ENCODE measurements at places on chromosomes 6 and 20.

DNA sequence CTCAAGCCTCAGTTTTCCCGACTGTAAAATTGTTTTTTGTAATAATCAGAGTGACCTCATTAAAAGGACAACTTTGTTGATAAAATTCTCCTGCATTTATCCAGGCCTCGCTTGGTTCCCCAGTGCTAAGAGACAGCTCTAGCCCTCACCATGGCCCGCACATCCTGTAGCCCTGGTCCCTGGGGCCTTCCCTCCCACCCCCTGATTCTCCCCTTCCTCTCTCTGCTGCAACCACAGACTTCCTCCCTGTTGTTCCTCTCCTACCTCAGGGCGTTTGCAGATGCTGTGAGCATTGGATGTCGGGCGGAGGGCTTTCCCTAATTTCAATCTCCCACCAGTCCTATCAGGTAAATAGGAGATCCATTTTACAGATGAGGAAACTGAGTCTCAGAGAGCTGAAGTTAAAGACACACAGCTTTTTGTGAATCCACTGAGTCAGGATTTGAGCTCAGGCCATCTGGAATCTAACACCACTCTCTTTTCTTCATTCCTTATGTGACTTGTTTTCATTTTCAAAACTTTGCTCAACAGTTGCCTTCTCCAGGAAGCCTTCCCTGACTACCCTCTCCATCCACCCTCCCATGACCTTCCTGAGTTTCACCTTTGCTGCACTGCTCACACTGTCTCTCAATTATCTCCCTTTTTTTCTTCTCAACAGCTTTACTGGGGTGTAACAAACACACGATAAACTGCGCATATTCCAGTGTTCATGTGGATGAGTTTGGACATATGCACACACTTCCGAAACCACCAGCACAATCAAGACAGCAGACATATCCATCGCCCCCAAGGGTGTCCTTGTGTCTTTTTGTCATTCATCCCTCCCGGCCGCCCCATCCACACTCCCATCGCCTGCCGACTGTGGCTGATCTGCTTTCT is 107.1 kb downstream of the CEBPB start:
- DNase-seq: no peak

DNA sequence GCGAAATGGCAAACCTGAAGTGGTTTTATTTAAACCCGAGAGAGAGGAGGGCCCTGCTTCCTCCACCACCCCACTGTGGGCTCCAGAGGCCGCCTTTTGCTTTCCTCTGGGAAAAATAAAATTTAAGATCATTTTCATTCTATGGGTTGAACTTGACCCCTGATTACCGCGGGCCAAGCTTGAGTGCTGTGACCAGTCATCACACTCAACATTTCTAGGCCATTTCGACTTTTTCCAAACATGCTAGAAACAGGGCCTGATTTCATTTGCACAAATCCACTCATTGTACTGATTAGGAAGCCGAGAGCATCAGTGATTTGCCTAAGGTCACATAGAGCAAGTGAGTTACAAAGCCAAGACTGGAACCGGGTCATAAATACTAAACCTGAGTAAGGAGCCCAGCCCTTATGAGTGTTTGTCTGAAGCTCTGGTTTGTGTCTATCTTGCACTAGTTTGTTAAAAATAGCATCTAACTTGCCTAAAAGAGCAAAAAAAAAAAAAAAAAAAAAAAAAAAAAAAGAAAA is 179.7 kb downstream of the DLL1 start:
- no peak for DNase-seq

DNA sequence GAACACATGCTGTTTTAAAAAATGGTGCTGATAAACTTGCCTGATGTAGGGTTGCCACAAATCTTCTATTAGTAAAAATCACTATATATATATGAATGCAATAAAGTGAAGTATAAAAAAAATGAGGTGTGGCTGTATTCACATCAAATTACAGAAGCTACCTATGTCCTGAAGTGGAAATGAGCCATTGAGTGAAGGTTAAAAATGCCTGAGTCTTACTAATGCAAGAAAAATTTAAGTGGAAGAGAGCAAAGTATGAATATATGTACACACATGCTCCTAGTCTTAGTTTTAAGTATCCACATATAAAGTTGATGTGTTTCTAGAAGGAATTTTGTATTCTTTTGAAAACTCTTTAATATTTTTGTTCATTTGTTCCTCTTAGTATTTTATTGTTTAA is 808.3 kb upstream of the MAN1A1 start:
- no peak for DNase-seq

GRCh38 chr20:57053793-57054552 is 212.5 kb downstream of the BMP7 start:
- no peak for DNase-seq

GRCh38 chr6:18263418-18264218 is 712 bp downstream of the DEK start:
- DNase-seq: no peak

- no peak for DNase-seq
Measured at GRCh38 chr20:50642288-50642803, 49.0 kb downstream of the RIPOR3 start.

GRCh38 chr6:45718871-45719270 is 296.8 kb downstream of the CLIC5 start:
- DNase-seq: no peak

DNA sequence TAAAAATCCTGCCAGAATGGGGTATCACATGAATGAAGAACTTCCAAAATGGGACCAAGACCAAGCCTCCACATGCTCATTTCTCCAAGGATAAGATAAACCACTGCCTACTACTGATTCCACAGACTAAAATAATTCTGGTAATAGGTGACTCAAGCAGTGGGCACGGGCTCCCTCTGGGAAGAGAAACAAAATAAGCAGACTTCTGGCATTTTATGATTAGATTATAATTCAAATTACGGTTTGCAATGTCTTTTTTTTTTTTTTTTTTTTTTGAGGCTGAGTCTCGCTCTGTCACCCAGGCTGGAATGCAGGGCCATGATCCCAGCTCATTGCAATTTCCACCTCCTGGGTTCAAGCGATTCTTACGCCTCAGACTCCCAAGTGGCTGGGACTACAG is 16.0 kb downstream of the UQCC1 start:
- DNase-seq: no peak

DNA sequence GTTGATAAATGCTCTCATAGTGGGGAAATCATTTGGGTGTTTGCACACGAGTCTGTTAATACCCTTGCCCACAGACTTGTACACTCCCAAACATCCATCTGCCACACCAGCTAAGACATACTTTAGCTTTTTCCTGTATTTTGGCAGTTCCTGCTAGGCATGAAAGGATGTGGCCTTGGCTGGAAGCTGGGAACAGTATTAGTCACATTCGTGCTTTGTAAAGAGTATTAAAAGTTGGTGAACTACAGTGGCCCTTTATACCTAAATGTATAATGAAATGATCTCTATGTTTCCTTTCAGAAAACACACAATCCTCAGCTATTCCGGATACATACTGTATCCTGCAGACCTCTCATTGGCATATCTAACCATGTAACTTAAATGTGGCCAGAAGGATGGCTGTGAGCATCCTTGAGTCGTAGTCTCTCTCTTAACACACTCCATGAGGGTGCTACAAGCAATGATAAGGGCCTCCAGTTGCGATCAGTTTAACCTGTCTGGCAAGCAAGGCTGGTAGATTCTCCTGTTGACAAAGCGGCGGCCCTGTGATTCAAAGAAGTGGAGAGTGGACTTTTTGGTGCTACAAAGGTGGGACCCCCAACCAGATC is 1.5 kb downstream of the LEMD2 start:
- no peak for DNase-seq

GRCh38 chr6:84728602-84729001 is 35.8 kb downstream of the TBX18 start:
- no peak for DNase-seq

GRCh38 chr6:36649701-36650484 is 28.6 kb upstream of the CDKN1A start:
- DNase-seq: no peak

- DNase-seq: no peak
Measured at GRCh38 chr20:9699181-9699580, 139.7 kb downstream of the PAK5 start.

GRCh38 chr6:150761771-150762170 is 103.7 kb upstream of the MTHFD1L start:
- DNase-seq: no peak
